Bronchial smooth muscle cell (primary cell): ENCODE measurements at places on chromosomes 12 and 14. TPM values are rescaled to one million over a fixed set of nuclear protein-coding genes. Genes with fewer than 3 reads are reported as not detected.

The TPPP2 gene
- not detected in 2 replicates for total RNA-seq

The NFE2 gene
- 0.17 and 0.95 TPM in 2 replicates for total RNA-seq

The KRT74 gene
- not detected in 2 replicates for total RNA-seq

The NDUFB1 gene
- total RNA-seq: 335 and 379 TPM in 2 replicates
